H7 (cell line): ENCODE measurements at places on chromosomes 16 and 17. TPM values are rescaled to one million over a fixed set of nuclear protein-coding genes. Genes with fewer than 3 reads are reported as not detected.
A peak's percentile ranks its signal among the peaks of the same experiment; 100 is the strongest.

- peak; percentile 25 for DNase-seq
These were observed 4.4 kb upstream of the RNF43 start for GRCh38 chr17:58421711-58422110.

DNA sequence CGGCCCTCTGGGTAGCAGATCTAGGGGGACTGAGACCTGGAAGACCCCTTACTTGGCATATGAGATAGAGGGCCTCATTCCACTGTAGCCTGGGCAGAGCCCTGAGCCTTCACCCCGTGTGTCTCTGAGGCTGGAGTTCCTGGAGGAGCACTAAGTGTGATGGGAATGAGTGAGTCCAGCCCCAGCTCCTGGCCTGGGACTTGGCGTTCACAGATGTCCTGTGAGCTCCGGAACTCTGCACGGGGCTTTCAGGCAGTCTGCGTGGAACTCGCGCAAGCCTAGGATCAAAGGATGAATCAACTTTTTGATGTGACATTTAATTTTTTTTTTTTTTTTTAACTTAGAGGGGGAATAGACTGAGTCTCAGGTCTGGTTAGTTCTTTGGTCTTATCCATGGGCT is 1.8 kb downstream of the NKD1 start:
- no peak for DNase-seq

DNA sequence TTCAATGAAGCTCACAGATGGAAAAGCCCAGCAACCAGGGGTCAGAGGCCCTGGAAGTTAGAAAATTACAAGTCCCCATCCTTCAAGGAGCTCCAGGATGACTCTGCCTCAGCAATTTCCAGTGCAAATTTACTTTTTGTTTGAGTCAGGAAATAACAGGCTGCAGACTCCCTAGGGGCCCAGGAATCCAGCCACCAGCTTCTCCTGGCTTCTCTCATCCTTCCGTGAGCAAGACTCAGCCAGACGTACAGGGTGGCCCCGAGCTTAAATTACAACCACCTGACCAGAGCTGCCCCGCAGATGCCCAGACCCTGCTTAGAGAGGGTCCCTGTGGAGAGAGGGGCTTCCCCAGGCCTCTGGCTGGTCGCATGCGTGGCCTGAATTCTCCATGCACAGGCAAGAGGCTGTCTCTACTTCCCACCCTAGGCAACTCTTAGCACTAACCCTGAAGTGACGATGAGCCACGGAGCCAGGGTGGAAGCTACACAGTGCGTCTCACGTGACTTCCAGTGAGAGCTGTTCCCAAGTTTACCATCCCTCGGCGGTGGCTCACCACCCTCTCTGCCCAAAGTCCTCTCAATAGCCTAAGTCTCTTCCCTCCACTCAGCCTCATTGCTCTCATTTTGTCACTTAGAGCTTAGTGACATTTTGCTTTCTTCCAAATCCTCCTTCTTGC is 27.1 kb downstream of the GPR142 start:
- no peak for DNase-seq

- DNase-seq, result no peak
These were observed 104.4 kb downstream of the AMFR start for GRCh38 chr16:56320811-56321558.

DNA sequence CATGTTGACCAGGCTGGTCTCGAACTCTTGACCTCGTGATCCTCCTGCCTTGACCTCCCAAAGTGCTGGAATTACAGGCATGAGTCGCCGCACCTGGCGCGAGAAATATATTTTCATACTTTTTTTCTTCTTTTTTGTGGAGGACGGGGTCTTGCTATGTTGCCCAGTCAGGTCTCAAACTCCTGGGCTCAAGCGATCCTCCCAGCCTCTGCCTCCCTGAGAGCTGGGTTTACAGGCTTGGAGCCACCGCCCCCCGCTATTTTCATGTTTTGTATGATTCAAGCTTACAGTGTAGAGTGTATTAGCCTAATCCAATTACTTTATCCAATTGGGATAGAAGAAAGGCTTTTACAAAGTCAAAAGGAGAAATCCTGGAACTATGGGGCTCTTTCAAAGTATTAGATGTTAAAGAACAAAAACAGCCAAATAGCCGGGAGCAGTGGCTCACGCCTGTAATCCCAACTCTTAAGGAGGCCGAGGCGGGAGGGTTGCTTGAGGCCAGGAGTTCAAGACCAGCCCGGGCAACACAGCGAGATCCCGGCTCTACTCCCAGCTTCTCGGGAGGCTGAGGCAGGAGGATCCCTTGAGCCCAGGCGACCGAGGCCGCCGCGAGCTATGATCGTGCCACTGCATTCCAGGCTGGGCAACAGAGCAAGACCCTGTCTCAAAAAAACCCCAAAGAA is 1.4 kb upstream of the MAP1LC3B start:
- no peak for DNase-seq

DNA sequence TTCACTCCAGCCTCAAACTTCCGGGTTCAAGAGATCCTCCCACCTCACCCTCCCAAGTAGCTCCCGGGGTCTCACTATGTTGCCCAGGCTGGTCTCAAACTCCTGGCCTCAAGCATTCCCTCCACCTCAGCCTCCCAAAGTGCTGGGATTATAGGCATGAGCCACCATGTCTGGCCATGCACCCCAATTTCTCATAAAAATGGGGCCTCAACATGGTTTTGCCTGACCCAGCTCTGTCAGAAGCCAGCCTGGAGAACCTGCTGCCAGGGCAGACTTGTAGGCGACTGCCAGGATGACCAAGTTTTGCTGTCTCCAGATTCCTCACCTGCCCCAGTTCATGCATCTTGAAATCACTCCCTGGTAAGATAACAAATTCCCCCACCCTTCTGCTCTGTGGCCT is 82.9 kb downstream of the AIPL1 start:
- DNase-seq, result no peak

GRCh38 chr16:50609471-50609870 is 61.3 kb downstream of the NKD1 start:
- DNase-seq, result no peak

MYOCD gene
- total RNA-seq, result 0.22 and 0.24 TPM in 2 replicates

DNA sequence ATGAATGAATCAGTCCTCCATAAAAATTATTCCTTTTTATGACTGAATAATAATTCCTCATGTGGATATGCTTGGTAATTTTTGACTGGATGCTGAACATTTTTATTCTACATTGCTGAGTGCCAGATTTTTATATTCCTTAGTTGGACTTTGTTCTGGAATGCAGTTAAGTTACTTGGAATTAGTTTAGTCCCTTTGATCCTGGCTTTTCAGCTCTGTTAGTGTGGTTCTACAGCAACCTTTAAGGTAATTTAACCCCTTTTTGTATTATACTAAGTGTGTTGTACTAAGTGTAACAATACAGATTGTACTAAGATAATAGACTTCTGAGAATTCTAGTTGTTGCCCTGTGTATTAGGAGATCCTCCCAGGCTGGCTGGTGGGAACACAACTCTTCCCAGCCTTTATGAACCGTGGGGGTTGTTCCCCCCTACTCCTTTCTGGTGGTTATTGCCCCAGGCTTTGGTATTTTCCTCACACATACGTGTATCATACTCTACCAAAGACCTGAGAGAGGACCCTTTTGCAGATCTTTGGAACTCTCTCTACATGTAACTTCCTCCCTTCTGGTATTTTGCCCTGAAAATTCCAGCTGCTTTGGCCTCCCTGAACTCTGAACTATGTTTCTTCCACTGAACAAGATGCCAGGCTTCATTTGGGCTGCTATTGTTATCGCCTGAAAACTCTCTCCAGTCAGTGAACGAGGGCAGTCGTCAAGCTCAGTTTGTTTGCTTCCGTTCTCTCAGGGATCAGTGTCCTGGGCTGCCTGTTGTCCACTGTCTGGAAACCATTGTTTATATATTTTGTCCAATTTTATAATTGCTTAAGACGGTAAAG is 30.5 kb downstream of the TANGO6 start:
- no peak for DNase-seq

PMFBP1 gene
- total RNA-seq, result 0.04 and 0.52 TPM in 2 replicates

DNA sequence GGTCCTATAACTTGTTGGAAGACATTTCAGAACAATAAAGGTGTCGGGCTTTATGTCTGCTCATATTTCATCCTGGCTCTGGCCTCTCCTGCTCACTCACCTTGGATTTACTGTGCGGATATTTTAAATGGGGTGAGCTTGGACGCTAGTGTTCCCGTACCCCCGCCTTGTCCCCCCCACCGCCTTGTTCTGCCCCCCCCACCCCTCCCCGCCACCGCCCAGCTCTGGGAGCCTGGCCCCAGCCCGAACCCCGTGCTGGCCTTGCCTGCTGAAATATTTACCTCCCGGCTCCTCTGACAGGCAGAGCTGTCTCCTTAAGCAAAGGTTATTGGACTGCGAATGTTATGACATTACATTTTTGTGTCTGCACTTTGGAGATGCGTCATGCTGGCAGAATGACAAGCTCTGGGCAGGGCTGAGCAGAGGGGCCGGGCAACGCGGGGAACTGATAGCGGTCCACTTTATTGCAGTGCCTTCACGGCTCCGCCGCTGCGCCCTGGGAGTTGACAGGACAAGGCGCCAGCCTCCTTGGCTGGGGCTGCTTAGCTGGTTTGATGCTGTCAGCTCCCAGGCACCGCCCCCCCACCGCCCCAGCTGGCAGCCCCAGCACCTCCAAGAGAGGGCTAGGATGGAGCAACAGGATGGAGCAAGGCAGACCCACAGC is 222.5 kb upstream of the GSE1 start:
- no peak for DNase-seq

DNA sequence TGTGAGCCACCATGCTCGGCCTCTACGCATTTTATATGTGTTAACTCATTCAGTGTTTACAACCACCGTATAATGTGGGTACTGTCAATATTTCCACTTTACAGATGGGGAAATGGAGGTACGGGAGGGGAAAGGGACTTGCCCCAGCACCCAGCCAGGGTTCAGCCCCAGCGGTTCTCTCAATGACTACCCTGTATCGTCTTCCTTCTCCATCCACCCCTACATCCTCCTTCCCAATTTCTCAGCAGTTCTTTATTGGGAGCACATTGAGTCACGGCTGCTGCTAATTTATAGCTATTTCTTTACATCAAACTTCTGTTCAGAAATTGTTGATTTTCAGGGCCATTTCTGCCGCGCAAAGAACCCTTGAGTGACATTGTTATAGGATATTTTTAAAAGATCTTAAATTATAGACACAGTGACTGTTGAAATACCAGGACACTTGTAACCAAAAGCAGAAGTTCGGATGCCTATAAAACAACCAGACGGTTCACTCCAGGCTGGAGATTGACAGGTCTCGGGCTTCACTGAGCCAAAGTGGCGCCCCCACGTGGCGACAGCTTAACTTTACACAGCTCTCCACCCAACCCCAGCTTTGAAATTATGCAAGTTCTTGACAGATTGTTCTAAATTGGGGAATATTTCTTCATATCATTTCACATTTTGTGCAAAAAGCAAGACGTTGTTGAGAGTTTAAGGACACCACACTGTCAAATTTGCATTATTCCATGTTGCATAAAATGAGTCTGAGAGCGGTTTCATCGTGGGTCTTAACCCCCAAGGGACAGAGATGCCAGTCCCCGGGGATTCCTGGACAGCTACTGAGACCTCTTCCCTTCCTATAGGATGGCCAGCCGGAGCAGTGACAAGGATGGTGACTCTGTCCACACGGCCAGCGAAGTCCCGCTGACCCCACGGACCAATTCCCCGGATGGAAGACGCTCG is 11.8 kb downstream of the SYT17 start:
- DNase-seq, result peak; percentile 86

- no peak for DNase-seq
These were observed 2.0 kb upstream of the CANT1 start for GRCh38 chr17:79011451-79012147.

IL17C gene
- 0.14 and 0.30 TPM in 2 replicates for total RNA-seq

CALB2 gene
- total RNA-seq, result 0.30 and 1.0 TPM in 2 replicates

DNA sequence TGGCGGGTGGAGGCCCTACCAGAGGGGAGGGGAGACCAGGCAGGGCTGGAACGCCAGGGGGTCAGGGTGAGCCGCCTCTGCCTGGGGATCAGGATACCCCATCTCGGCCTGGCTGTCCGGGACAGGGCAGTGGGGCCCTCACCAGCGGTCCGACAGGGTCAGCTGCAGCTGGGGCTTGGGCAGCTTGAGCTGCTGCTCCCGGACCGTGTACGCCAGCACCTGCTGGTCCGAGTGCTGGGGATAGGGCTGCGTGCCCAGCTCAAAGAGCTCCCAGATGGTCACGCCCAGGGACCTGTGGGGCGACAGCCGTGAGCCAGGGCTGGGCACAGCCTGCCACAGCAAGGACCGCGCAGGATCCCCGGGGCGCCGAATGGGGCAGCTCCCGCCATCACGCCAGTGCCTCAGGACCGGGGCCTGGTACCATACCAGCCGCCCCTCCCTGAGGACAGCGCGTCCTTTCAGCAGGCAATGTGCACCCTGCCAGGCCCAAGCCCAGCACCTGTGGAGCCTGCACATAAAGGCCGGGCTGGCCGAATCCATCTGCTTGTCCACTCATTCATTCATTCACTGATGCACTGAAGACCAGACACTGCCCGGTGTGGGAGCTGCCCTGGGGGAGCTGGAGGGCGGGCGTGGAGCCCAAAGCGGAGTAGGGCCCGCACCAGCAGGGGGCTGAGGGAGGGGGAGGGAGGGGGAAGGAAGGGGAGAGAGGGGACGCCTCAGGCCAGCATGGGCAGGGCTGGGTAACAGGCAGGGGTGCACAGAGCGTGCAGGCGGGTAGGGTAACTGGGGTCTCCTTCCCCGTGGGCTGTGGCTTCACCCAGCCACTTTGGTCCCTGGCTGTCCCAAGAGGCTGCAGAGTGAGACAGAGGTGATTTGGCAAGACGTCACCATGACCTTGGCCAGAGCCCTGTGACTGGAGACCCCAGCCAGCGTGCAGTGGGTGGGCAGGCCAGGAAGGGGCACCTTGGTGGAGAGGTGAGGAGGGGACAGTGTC is 42.0 kb upstream of the PVALEF start:
- no peak for DNase-seq

KREMEN2 gene
- 17.6 and 20.9 TPM in 2 replicates for total RNA-seq

ABCC6 gene
- total RNA-seq, result 0.81 and 1.5 TPM in 2 replicates

GRCh38 chr16:3281222-3281820 is 2.0 kb upstream of the ZNF263 start:
- DNase-seq, result no peak

DNA sequence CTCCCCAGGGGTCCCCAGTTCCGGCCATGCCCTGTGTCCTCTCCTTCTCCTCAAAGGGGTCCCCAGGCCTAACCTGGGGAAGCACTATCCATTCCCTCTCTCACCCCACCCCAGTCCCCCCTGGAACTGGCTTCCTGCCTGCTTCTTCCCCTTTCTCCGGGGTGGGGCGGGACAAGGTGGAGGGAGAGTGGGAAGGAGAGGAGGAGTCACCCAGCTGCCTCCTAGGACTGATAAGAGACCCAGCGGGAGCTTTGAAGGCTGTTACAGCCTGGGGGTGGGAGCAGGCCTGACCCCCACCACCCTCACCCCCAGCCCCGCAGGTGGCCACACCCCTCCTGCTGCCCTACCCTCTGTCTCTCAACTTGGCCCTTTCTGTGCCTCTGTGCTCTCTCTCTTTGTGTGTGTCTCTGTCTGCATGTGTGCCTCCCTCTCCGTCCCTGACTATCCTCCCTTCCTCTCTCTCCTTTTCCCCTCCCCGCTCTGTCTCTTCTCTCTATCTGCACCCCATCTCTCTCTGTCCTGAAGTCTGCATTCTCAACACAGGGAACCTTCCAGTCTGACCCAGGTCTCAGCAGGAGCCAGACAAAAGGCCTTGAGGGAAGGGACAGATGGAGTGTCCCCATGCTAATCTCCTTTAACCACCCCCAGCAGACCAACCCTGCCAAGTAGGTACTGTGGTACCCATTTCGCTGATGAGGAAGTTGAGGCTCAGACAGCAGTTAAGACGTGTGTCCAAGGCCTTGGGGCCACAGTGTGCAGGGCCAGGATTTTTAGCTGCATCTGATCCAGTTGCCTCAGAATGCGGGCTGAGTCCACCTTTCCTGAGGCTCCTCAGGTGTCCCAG is 66.1 kb downstream of the RAB11FIP4 start:
- no peak for DNase-seq

SDR42E2 gene
- 0.04 TPM in 1 of 2 replicates, not detected in the other for total RNA-seq
